ENCODE measurements at places on chromosomes 5 and 9.

- no peak for DNase-seq
Measured at GRCh38 chr5:143200781-143201398, 202.6 kb downstream of the NR3C1 start.

- DNase-seq, result no peak
Measured at GRCh38 chr9:133833388-133834025, 95.4 kb upstream of the SARDH start.

DNA sequence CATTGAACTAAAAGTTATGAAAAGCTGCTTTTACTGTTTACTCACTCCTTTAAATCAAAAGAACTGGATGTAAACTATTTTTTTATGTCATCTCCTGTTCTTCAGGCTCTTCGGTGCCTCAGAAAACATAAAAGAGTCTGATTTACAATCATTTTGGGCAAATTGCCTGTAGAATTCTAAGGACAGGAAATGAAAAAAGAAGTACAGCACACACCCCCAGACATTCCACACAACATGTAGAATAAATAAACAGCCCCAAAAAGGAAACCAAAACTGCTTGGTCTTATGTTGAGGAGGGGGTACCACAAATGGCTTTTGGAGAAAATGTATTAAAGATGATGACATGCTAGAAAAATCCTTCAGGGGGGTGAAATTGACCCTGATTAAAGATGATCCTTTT is 57.2 kb downstream of the ITGA1 start:
- DNase-seq, result no peak

GRCh38 chr9:13500034-13500433 is 220.5 kb upstream of the MPDZ start:
- no peak for DNase-seq

GRCh38 chr5:137220523-137220927 is 278.6 kb downstream of the SPOCK1 start:
- no peak for DNase-seq

All from spleen (tissue), 13 donors.